ENCODE measurements at places on chromosomes 4 and X. TPM values are rescaled to one million over a fixed set of nuclear protein-coding genes. Genes with fewer than 3 reads are reported as not detected.

ASB12 gene
- not detected for total RNA-seq

GPR50 gene
- total RNA-seq = not detected

SHISA3 gene
- 5.7 TPM for total RNA-seq

ANOS1 gene
- 57.3 TPM for total RNA-seq

CT83 gene
- not detected for total RNA-seq

GABRA4 gene
- total RNA-seq = 0.08 TPM

INTS6L gene
- 4.9 TPM for total RNA-seq

RHOXF2B gene
- 0.13 TPM for total RNA-seq

GSX2 gene
- total RNA-seq = not detected

VEGFC gene
- total RNA-seq = 58.7 TPM

- DNase-seq = no peak
Measured at GRCh38 chr4:111664308-111664945, 480.8 kb upstream of the FAM241A start.

GRCh38 chr4:164571593-164572390, 182.1 kb upstream of the SMIM31 start:
- no peak for DNase-seq

DNA sequence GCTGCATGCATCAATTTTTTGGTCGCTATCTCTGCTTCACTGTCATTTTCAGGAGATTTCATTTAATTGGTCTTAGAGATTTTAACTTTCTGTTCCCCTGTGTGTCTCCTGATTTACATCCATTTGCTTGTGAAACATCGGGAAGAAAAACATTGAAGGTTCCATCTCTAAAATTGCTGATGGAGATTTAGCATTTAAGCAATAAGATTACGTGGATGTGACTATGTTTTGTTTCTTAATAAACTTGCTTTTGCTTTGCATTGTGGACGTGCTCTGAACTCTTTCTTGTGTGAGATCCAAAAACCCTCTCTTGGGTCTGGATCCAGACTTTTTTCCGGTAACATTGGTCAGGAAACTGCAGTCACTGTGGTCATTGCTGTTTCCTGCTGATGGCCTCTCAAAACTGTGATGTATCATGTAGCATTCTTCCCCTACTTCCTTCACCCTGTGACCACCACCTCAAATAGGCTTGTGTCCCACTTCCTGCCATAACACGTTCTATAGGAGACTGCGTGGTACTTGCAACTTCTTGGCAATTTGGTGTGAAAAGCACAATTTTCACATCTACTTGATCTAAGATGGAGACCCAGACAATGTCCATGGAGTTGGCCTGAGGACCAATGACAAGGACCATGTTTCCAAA, 4.9 kb downstream of the CXCL2 start:
- no peak for DNase-seq

GRCh38 chr4:97845758-97846157, 297.5 kb downstream of the STPG2 start:
- no peak for DNase-seq

GRCh38 chr4:26594778-26595177, 10.9 kb downstream of the TBC1D19 start:
- no peak for DNase-seq

- DNase-seq = no peak
Measured at GRCh38 chrX:102339312-102340298, 92.6 kb downstream of the NXF2 start.

- DNase-seq = no peak
Measured at GRCh38 chrX:53688300-53688699, 1.8 kb upstream of the HUWE1 start.

- DNase-seq = peak; percentile 8
Measured at GRCh38 chr4:140689623-140690022, 66.6 kb downstream of the TBC1D9 start.

- DNase-seq = peak; percentile 72
Measured at GRCh38 chr4:22607382-22607781, 85.4 kb upstream of the GBA3 start.

DNA sequence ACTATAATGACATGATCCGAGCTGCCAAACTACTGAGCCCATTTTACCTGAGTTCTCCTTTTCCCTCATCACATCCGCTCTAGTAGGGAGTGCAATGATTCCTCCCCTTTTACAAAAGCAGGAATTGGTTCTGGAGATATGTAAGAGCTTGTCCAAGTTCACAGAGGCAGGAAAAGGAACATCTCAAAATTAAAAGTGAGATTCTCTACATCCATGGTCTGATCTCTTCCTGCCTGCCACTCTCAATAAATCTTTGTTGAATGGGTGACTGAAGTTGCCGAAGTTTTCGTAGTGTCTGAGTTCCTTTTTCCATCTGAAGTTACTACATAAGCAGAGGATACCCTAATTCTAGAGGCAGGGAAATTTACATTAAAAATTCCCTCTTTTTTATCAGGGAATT, at the start of gene FGFBP1:
Gene FGFBP1, minus strand, starts transcription at position 101 of the 400 bp plus-strand sequence. CDS start 2,108 bp downstream, outside the sequence.
- no peak for DNase-seq

DNA sequence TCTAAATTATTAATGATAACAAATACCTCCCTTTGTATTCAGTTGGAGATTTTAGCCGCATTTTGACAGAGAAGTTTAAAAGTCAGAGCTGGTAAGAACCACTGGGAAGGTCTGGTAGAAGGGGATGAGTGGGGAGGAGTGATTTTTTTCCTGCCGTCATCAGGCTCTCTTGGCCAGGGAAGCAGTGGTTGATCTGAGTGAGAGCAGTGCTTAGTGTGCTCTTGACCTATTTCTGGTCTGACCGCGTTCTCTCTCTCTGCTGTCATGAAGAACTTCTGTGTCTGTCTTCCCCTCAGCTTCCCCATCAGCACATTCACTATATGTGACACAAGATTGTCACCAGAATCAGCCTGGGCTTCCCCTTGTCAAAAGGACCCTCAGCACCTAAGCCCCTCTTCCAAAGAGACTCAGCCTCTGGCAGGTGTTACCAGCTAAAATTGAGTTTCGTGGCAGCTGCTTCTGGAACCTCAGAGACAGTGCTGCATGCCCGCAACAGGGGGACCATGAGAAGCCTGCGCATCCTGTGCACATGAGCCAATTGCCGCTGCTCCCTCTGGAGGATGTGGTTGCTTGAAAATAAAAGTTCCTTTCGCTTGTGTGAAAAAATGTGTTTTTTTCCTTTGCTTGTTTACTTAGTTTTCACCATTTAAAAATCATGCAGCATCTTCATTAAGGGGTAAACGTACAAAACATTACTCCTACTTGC, 268.9 kb downstream of the C4orf33 start:
- peak; percentile 12 for DNase-seq

DNA sequence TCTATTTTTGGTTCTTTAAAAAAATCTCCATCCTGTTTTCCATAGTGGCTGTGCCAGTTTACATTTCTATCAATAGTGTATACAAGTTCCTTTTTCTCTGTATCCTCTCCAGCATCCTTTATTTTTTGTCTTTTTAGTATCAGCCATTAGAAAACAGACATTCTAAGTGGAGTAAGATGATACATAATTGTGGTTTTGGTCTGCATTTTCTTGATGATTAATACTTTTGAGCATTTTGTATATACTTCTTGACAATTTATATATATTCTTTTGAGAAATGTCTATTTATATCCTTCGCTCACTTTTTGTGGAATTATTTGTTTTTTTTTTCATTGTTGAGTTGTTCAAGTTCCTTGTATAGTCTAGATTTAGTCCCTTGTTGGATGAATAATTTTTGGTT, 382.2 kb upstream of the SPOCK3 start:
- no peak for DNase-seq

- DNase-seq = peak; percentile 75
Measured at GRCh38 chrX:65667503-65668376, at the start of gene MSN. MSN (plus strand) TSS chrX:65667654; CDS start chrX:65667842, 188 bp downstream.
